H9 (cell line): ENCODE measurements at places on chromosomes 3 and 15. TPM values are rescaled to one million over a fixed set of nuclear protein-coding genes. Genes with fewer than 3 reads are reported as not detected.

KY gene
- total RNA-seq, result not detected in 2 replicates

A4GNT gene
- total RNA-seq, result not detected in 2 replicates

ZMYND10 gene
- total RNA-seq, result 0.61 and 1.4 TPM in 2 replicates

ADGRG7 gene
- not detected in 2 replicates for total RNA-seq

GOLGA8J gene
- total RNA-seq, result not detected in 2 replicates

- DNase-seq, result no peak
- H3K4me1 ChIP-seq, result no peaks in the 10 kb centered on the region
- no peak overlapping the region for H3K4me3 ChIP-seq
- H3K36me3 ChIP-seq, result no peaks in the 10 kb centered on the region
- no peaks in the 10 kb centered on the region for H3K27me3 ChIP-seq
- H3K27ac ChIP-seq, result no peak overlapping the region
These were observed 436.8 kb upstream of the CNTN4 start for GRCh38 chr3:1661839-1662238.

GRCh38 chr3:80114694-80115093 is 346.9 kb upstream of the ROBO1 start:
- H3K4me1 ChIP-seq, result no peaks in the 10 kb centered on the region
- no peak overlapping the region for H3K4me3 ChIP-seq
- H3K36me3 ChIP-seq, result no peaks in the 10 kb centered on the region
- H3K27me3 ChIP-seq, result no peaks in the 10 kb centered on the region

DNA sequence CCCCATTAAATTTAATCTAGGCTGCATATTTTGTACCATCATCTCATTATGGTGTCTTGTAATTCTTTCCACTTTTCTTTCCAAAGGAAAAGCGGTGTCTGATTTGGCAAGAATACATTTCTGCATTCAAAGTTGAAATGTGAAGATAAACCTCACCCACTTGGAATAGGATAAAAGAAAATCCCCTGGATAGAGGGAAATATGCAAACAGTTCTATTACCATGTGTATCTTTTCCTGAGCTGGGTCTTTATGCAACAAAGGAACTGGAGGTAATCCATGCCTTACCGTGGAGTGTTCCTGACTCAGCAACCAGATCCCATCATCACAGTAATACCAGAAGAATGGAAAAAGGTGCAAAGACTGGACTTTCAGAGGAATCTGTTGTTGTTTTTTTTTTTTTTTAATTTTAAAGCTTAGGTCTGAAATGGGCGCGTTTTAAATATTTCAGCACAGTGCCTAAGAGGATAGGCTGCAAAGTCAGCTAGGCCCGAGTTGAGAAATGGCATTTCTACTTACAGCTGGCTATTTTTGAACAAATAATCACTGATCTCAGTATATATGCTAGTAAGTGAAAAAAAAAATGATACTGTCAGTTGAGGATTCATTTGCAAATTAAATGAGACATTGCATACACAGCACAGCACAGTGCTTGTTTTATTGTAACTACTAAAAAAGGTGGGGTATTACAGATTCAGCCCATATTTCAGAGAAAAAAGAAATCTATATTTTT is 55.5 kb upstream of the ADAMTS9 start:
- no peak overlapping the region for H3K27ac ChIP-seq
- no peak for DNase-seq
- no peak overlapping the region for H3K4me3 ChIP-seq
- H3K4me1 ChIP-seq, result peaks cover 4% of the 10 kb centered on the region; the same call in 1 of the 2 replicates

DNA sequence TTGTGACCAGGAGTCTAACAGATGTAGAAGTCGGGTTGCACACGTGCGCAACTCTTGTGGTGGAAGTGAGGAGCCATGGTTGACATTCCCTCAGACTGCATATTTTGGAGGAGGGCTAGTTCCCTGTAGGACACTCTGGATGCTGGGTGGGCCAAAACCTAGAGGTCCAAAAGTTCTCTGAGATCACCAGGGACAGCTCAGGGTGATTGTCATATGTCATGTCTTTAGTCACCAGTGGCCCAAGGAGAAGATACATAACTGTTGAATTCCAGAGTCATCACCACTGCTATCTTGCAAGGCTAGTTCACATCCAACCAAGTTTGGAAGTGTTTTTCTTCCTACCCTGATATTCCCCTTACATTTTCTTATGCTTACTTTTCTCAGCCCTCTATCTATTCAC is 95.2 kb upstream of the C3orf80 start:
- DNase-seq, result no peak
- no peaks in the 10 kb centered on the region; the same call in 1 of the 2 replicates for H3K27me3 ChIP-seq
- H3K27ac ChIP-seq, result no peak overlapping the region
- H3K4me1 ChIP-seq, result no peaks in the 10 kb centered on the region

GRCh38 chr3:179398574-179399231 is 51.2 kb downstream of the MFN1 start:
- H3K36me3 ChIP-seq, result peaks cover 5% of the 10 kb centered on the region; the same call in 1 of the 3 replicates
- H3K27ac ChIP-seq, result no peak overlapping the region
- no peaks in the 10 kb centered on the region for H3K27me3 ChIP-seq
- peaks cover 2% of the 10 kb centered on the region; the same call in 1 of the 2 replicates for H3K4me1 ChIP-seq

GRCh38 chr3:165984589-165984988 is 147.4 kb upstream of the BCHE start:
- DNase-seq, result no peak
- H3K4me3 ChIP-seq, result no peak overlapping the region
- H3K27ac ChIP-seq, result no peak overlapping the region
- no peaks in the 10 kb centered on the region; the same call in 1 of the 2 replicates for H3K4me1 ChIP-seq

GRCh38 chr3:30368978-30369377 is 237.4 kb upstream of the TGFBR2 start:
- H3K4me1 ChIP-seq, result peaks cover 3% of the 10 kb centered on the region; the same call in 1 of the 2 replicates
- H3K36me3 ChIP-seq, result no peaks in the 10 kb centered on the region
- no peak overlapping the region for H3K27ac ChIP-seq
- no peak for DNase-seq
